Endothelial cell of umbilical vein (primary cell): ENCODE measurements at places on chromosomes 3 and 15. TPM values are rescaled to one million over a fixed set of nuclear protein-coding genes. Genes with fewer than 3 reads are reported as not detected.

The SPINT1 gene
- 3.6 and 4.2 TPM in 2 replicates for total RNA-seq

The CHST13 gene
- total RNA-seq, result not detected in 2 replicates

The LEO1 gene
- 22.6 and 28.0 TPM in 2 replicates for total RNA-seq

The FBXO40 gene
- not detected in 2 replicates for total RNA-seq

The SAXO2 gene
- total RNA-seq, result 0.67 and 5.2 TPM in 2 replicates

DNA sequence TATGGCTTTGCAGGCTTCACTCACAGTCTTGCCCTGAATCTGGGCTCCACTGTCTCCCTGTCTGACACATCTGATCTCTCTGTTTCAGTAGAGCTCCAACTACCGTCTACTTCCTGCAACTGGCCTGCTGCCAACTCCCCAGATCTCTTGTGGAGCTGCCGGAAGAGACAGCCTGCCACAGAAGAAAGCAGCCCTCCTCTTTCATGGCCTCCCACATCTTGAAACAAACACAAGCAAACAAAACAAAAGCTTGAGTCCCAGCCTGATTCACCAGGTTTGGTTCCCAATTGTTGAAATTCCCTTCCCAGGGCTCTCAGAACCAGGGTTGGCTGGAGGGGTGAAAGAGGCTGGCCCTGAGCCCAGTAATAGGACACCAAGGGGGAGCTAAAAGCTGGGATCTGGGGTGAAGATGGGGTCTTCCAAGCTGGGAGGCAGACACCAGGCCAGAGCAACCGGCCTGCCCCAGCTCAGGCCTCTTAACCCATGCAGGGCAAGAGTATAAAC is 55.3 kb upstream of the CA12 start:
- DNase-seq, result peak; percentile 70
- no peaks in the 10 kb centered on the region for H3K36me3 ChIP-seq
- H3K27ac ChIP-seq, result peak overlapping the region; percentile 29
- peaks cover 8% of the 10 kb centered on the region for H3K4me1 ChIP-seq
- no peaks in the 10 kb centered on the region for H3K27me3 ChIP-seq

DNA sequence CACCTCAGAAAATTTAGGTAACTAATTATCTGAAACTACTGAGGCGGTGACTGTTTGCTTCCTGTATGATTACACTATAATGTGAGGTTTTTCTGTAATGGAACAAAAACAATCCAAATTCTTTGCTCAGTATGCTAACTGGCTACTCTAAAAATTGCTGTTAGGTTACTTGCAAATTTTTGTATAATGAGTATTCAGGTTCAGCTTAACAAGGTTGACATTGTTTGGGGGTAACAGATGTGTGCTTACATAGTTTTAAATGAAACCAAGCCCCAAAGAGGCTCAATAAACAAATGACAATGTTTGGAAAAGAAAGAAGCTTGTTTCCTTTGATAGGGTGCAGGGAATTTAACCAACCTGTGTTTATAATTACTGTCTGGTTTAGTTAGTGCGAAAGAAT is 414.5 kb upstream of the MDFIC2 start:
- H3K27ac ChIP-seq, result no peak overlapping the region
- H3K4me1 ChIP-seq, result no peaks in the 10 kb centered on the region
- H3K27me3 ChIP-seq, result no peaks in the 10 kb centered on the region
- no peak overlapping the region for H3K4me3 ChIP-seq
- H3K36me3 ChIP-seq, result no peaks in the 10 kb centered on the region

GRCh38 chr3:148546959-148547358 is 150.7 kb upstream of the AGTR1 start:
- H3K36me3 ChIP-seq, result no peaks in the 10 kb centered on the region
- H3K27me3 ChIP-seq, result no peaks in the 10 kb centered on the region
- no peak for DNase-seq
- H3K27ac ChIP-seq, result no peak overlapping the region
- no peak overlapping the region for H3K4me3 ChIP-seq

DNA sequence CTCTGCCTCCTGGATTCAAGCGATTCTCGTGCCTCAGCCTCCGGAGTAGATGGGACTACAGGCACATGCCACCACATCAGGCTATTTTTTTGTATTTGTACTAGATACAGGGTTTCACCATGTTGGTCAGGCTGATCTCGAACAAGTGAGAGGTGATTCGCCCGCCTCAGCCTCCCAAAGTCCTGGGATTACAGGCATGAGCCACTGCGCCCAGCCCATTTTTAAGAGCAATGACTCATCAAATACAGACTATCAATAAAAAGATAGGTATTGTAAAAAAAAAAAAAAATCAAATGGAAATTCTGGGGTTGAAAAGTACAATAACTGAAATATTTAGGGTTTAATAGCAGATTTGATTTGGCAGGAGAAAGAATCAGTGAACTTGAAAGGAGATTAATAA is 129.0 kb downstream of the TJP1 start:
- no peak overlapping the region for H3K27ac ChIP-seq
- H3K36me3 ChIP-seq, result no peaks in the 10 kb centered on the region
- no peak overlapping the region for H3K4me3 ChIP-seq
- no peak for DNase-seq
- peaks cover 12% of the 10 kb centered on the region for H3K4me1 ChIP-seq

DNA sequence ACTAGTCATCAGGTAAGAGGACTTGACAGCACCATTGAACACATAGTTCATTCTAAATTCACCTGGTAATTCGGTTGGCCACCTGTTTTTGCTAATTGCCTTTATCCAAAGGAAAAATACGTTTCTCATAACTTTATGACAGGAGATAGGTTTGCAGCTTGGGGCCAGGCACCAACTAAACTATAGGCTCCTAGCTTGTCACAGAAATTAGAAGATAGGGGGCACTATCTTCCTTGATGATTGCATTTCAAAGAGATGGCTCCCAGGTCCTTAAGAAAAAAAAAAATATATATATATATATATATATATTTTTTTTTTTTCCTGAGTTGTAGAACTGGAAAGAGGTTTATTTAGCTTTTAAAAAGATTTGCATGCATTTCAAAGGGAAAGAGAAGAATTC is 563.6 kb downstream of the NAALADL2 start:
- no peaks in the 10 kb centered on the region for H3K4me1 ChIP-seq
- DNase-seq, result no peak

DNA sequence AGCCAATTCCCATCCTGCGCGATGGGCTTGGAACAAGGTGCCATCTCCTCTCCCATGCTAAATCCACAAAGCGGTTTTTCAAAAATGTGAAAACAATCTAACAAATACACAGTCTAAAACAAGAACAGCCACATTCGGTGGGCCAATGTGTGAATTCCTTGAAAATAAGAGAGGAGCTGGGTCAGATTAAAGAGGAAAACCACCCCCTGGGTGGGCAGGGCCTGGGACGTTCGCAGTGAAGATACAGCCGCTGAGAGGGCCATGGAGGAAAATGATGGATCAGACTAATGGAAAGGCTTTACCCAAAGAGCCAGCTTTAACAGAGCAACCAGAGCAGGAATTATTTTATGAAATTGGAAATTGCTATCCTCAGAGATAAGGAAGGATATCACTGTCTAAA is 27.4 kb downstream of the PRR20G start:
- H3K4me3 ChIP-seq, result no peak overlapping the region
- no peak overlapping the region for H3K27ac ChIP-seq
- no peaks in the 10 kb centered on the region for H3K4me1 ChIP-seq
- no peaks in the 10 kb centered on the region for H3K27me3 ChIP-seq

- no peak overlapping the region for H3K27ac ChIP-seq
Measured at GRCh38 chr3:120749843-120750242, 7.3 kb downstream of the GTF2E1 start.

GRCh38 chr3:120640231-120640630 is 41.8 kb downstream of the HGD start:
- H3K4me1 ChIP-seq, result peaks cover 9% of the 10 kb centered on the region
- no peaks in the 10 kb centered on the region for H3K27me3 ChIP-seq
- DNase-seq, result no peak
- H3K36me3 ChIP-seq, result no peaks in the 10 kb centered on the region
- no peak overlapping the region for H3K27ac ChIP-seq
- no peak overlapping the region for H3K4me3 ChIP-seq

DNA sequence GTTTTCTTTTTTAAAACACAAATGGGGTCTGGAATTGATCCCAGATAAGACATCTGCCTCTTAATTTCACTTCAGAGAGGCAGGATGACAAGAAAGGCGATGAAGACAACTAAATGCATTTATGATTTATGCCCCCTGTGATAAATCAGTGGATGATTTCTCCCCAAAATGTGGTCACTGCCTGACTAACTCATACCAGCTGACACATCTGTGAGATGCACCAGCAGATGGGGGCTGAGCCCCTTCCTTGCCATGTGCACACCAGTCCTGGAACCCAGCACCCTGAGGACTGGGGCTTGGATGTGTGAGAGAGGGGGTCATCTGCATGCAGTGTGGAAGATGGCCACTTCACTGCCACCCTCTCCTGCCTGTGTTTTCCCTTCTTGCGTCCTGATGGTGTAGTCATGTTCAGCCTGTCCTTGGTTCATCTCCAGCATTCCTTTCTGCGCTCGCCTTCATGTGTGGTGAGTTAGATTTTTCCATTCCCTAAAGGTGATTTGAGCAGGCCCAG is 264.3 kb downstream of the LRTM1 start:
- no peak overlapping the region for H3K4me3 ChIP-seq
- no peaks in the 10 kb centered on the region for H3K36me3 ChIP-seq
- H3K27me3 ChIP-seq, result no peaks in the 10 kb centered on the region
- no peak overlapping the region for H3K27ac ChIP-seq

GRCh38 chr3:20123131-20123652 is 62.8 kb downstream of the SGO1 start:
- no peaks in the 10 kb centered on the region for H3K27me3 ChIP-seq
- no peak for DNase-seq
- no peaks in the 10 kb centered on the region for H3K36me3 ChIP-seq
- H3K27ac ChIP-seq, result no peak overlapping the region

GRCh38 chr3:108677811-108678210 is 79.4 kb downstream of the RETNLB start:
- H3K4me1 ChIP-seq, result no peaks in the 10 kb centered on the region
- no peak overlapping the region for H3K4me3 ChIP-seq
- H3K27me3 ChIP-seq, result no peaks in the 10 kb centered on the region

- no peak overlapping the region for H3K4me3 ChIP-seq
- no peak for DNase-seq
- no peak overlapping the region for H3K27ac ChIP-seq
- H3K4me1 ChIP-seq, result no peaks in the 10 kb centered on the region
Measured at GRCh38 chr3:140559546-140559945, 118.3 kb upstream of the TRIM42 start.

DNA sequence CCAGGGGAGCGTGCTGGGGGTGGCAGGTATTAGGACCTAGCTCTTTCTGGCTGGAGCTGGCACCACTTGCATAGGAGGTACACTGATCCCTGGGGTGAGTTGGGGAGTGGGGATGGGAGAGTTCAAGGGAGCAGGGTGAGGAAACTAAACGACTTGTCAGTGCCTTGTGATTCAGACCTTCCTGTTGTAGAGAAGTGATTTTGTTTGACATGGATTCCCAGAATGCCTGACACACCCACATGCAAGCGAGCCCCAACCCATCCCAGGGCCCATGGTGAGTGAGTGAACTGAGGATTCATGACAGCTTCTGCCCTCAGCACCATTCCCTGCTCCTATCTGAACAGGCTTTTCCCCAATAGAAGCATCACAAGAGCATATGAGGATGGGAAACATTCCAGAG is 15.6 kb upstream of the UBE2Q2 start:
- H3K4me3 ChIP-seq, result no peak overlapping the region
- H3K27me3 ChIP-seq, result peaks cover 3% of the 10 kb centered on the region
- H3K4me1 ChIP-seq, result peaks cover 13% of the 10 kb centered on the region
- H3K27ac ChIP-seq, result no peak overlapping the region

- H3K36me3 ChIP-seq, result no peaks in the 10 kb centered on the region
- H3K4me1 ChIP-seq, result peaks cover 21% of the 10 kb centered on the region
- no peaks in the 10 kb centered on the region for H3K27me3 ChIP-seq
- H3K4me3 ChIP-seq, result peak overlapping the region; percentile 25
- DNase-seq, result peak; percentile 52
Measured at GRCh38 chr3:48990636-48991469, 812 bp downstream of the P4HTM start.

DNA sequence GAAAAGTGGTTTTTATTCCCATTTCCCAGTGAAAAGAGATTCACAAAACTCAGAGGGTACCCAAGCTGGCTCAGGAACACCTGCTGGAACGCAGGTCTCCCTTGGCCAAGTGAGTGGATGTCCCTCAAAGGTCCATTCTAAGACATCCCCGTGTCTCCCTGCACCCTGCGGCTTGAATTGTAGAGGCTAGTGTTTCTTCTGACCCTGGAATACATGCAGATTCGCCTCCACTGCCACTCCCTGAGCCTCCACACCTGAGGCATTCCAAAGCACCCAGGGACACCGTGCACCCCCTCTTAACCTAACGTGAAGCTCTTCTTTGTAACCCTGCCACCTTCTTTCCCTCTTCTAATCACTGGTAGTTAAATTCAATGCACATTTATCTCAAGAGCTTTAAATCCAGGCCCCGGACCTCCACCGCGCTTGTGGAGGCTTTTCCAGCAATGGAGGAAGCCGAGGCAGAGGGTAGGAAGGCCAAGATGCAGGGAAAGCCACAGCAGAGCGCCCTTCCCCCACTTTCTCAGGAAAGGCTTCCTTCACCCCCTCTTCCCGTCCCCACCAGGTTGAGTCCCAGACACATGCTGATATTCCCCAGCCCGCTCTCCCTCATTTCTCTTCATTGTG is 590 bp upstream of the ITGA11 start:
- peaks cover 13% of the 10 kb centered on the region for H3K4me1 ChIP-seq
- H3K36me3 ChIP-seq, result no peaks in the 10 kb centered on the region
- peaks cover 82% of the 10 kb centered on the region for H3K27me3 ChIP-seq
- H3K27ac ChIP-seq, result no peak overlapping the region
- no peak for DNase-seq

GRCh38 chr3:81910244-81910852 is 148.9 kb upstream of the GBE1 start:
- H3K27ac ChIP-seq, result no peak overlapping the region
- H3K4me3 ChIP-seq, result no peak overlapping the region
- DNase-seq, result peak; percentile 45
- peaks cover 2% of the 10 kb centered on the region for H3K27me3 ChIP-seq

DNA sequence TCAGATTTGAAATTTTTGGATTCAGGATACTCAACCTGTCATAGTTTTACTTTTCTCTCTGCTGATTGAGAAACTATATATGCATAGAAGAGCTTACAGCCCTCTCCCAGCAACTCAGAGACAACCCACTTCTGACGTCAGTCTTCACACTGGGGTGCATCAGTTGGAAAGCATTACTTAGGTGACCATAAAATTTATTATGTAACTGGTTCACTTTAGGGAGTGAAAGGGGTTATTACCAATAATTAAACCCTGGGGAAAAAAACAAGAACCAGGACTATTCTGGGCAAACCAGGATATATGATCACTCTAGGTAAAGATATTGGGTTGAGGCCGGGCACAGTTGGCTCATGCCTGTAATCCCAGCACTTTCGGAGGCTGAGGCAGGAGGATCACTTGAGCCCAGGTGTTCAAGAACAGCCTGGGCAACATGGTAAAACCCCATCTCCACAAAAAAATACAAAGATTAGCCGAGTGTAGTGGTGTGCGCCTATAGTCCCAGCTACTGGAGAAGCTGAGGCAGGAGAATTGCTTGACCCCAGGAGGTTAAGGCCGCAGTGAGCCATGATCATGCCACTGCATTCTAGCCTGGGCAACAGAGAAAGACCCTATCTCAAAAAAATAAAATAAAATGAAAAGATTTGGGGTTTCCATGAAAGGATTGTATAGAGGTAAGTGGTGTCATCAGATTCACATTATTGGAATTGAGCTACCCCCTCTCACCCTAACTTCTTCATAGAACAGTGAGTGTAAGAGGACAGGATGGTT is 27.1 kb downstream of the HES1 start:
- H3K4me3 ChIP-seq, result no peak overlapping the region
- H3K4me1 ChIP-seq, result peaks cover 11% of the 10 kb centered on the region
- H3K27ac ChIP-seq, result no peak overlapping the region
- no peak for DNase-seq

GRCh38 chr3:167166012-167166411 is 214.1 kb downstream of the ZBBX start:
- no peaks in the 10 kb centered on the region for H3K27me3 ChIP-seq
- no peaks in the 10 kb centered on the region for H3K4me1 ChIP-seq
- DNase-seq, result no peak
- no peaks in the 10 kb centered on the region for H3K36me3 ChIP-seq
- H3K4me3 ChIP-seq, result no peak overlapping the region
